Thyroid gland (tissue), 4 donors: ENCODE measurements at places on chromosomes 5 and 9. TPM values are rescaled to one million over a fixed set of nuclear protein-coding genes. Genes with fewer than 3 reads are reported as not detected.

NIM1K gene
- 2.1 TPM for total RNA-seq

DNM1 gene
- total RNA-seq = 5.1 TPM

C9orf153 gene
- not detected for total RNA-seq

PCDHB14 gene
- total RNA-seq = 6.5 TPM

AKNA gene
- 14.0 TPM for total RNA-seq

DDX4 gene
- total RNA-seq = not detected

RNF38 gene
- 41.7 TPM for total RNA-seq

KIF27 gene
- 19.2 TPM for total RNA-seq

FAXDC2 gene
- total RNA-seq = 51.8 TPM

FOXD4L6 gene
- not detected for total RNA-seq

PLAC8L1 gene
- not detected for total RNA-seq

FAM174A gene
- 22.5 TPM for total RNA-seq

PCDHA12 gene
- 9.6 TPM for total RNA-seq

PRUNE2 gene
- total RNA-seq = 7.8 TPM

EPB41L4B gene
- 70.5 TPM for total RNA-seq

C1QTNF3 gene
- 8.2 TPM for total RNA-seq

SLCO6A1 gene
- total RNA-seq = not detected

SV2C gene
- 0.05 TPM for total RNA-seq

DNA sequence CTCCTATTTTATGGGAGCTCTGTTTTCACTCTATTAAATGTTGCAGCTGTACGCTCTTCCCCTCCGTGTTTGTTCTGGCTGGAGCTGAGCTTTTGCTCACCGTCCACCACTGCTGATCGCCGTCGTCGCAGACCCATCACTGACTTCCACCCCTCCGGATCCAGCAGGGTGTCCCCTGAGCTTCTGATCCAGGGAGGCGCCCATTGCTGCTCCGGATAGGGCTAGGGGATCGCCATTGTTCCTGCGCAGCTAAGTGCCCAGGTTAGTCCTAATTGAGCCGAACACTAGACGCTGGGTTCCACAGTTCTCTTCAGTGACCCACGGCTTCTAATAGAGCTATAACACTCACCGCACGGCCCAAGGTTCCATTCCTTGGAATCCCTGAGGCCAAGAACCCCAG is 96.2 kb upstream of the PRDM9 start:
- DNase-seq = no peak
- H3K36me3 ChIP-seq = no peaks in the 10 kb centered on the region
- no peaks in the 10 kb centered on the region for H3K4me1 ChIP-seq
- H3K4me3 ChIP-seq = no peak overlapping the region

DNA sequence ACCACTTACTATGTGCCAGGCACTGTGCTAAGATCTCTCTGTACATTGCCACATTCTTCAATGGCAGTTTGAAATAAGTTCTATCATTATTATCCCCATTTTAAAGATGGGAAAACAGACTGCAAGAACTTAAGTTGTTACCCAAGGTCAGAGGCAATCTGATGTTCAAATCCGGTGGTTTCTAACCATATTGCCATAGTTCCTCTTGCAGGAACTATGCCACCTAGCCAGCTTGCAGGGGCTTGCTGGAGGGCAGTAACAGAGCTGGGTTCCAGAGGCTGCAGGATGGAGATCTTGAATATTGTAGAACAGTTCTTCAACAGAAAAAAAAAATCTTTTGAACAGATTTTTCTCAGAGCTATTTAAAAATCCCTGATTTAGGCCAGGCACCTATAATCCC is 71.8 kb upstream of the TNFAIP8 start:
- no peaks in the 10 kb centered on the region for H3K27me3 ChIP-seq
- peaks cover 57% of the 10 kb centered on the region for H3K4me1 ChIP-seq
- H3K36me3 ChIP-seq = no peaks in the 10 kb centered on the region
- H3K27ac ChIP-seq = peak overlapping the region; percentile 13
- no peak overlapping the region for H3K4me3 ChIP-seq
- DNase-seq = no peak

GRCh38 chr5:14168793-14169262 is 25.7 kb downstream of the TRIO start:
- DNase-seq = no peak
- H3K4me3 ChIP-seq = no peak overlapping the region
- no peak overlapping the region for H3K27ac ChIP-seq
- H3K36me3 ChIP-seq = no peaks in the 10 kb centered on the region
- H3K27me3 ChIP-seq = no peaks in the 10 kb centered on the region
- H3K4me1 ChIP-seq = peaks cover 18% of the 10 kb centered on the region

- no peaks in the 10 kb centered on the region for H3K36me3 ChIP-seq
- no peaks in the 10 kb centered on the region for H3K27me3 ChIP-seq
- H3K4me1 ChIP-seq = no peaks in the 10 kb centered on the region
- H3K4me3 ChIP-seq = no peak overlapping the region
- H3K27ac ChIP-seq = no peak overlapping the region
These were observed 100.6 kb downstream of the CETN3 start for GRCh38 chr5:90308787-90309585.

DNA sequence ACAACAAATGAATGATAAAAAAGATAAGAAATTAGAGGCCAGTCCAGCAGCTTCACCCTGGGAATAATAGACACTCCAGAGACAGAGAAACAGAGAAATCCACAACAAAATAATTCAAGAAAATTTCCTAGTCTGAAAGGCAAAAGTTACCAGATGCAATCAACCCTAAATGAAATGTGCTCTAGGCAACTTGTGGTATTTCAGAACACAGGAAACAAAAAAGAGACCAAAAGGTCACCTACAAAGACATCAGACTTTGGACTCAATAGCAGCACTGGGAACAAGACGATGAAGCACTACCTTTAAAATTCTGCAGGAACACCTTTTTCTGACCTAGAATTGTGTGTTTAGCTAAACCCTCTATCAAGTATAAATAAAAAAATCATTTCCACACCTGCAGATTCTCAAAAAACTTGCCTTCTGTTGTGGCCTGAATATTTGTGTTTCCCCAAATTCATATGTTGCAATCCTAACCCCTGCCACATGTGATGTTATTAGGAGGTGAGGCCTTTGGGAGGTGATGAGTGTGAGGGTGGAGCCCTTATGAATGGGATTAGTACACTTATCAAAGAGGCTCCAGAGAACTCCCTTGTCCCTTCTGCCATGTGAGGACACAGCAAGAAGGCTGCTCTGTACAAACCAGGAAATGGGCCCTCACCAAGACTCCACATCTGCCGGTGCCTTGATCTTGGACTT is 5.9 kb upstream of the MAPK9 start:
- H3K27ac ChIP-seq = no peak overlapping the region
- H3K4me1 ChIP-seq = peaks cover 8% of the 10 kb centered on the region
- no peaks in the 10 kb centered on the region for H3K27me3 ChIP-seq
- H3K4me3 ChIP-seq = no peak overlapping the region

DNA sequence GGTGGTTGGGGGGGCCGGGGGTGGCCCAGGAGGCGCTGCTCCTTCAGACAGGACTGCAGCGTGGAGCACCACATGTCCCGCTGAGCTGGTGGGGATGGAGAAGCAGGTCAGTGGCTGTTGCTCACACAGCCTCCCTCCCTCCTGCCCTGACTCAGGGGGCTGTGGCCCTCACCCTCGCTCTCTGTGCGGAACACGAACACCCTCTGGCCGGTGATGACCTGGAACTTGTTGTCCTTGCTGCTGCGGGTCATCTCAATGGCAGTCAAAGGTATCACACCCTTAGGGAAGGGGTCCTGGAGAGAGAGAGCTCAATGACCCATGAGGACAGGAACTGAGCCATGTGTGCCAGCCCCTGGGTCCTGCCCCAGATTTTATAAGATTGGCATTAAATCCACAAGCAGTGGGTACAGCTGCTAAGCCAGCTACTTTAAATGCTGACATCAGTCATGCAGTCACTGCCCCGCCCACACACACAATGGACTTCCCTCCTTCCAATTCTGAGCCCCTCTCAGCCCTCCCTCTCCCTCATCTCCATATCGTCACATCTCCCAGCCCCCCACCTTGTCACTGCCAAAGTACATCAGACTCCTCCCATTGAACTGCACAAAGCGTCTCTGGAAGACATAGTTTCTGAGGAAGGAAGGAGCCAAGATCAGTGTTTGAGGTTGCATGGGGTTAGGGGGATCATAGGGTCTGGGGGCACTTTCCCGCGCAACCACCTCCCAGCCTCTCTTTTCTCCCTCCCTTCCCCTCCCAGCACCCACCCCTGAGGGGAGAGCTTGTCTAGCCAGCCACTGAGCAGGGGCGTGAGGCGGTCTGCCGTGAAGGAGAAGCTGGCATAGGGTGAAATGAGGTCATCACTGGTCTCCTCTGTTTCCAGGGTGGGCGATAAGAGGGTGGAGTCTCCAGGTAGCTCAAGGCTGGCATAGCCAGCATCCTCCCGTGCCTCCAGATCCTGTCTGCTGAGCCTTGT is 8.9 kb downstream of the ARAP3 start:
- H3K4me3 ChIP-seq = no peak overlapping the region
- H3K27me3 ChIP-seq = no peaks in the 10 kb centered on the region
- H3K27ac ChIP-seq = no peak overlapping the region
- H3K4me1 ChIP-seq = peaks cover 9% of the 10 kb centered on the region

- H3K27me3 ChIP-seq = no peaks in the 10 kb centered on the region
- no peak overlapping the region for H3K4me3 ChIP-seq
These were observed 152.9 kb upstream of the MOCS2 start for GRCh38 chr5:53262348-53262970.

DNA sequence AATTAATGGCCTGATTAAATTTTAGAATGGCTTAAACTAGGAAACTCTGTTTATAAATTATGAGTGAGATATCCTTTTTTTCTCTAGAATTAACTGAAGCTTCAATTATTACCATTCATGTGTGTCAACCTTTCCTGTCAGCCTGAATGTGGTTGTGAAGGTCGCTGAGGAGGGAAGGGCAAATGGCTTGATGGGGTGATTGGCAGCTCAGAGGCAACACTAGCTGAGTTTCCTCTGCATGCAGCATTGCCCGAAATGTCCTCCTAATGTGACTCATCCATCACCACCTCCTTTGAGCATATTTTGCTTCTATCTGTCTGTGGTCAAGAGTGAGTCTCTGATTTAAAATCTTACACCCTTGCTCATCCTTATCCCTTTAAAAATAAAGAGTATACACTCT is 281.9 kb downstream of the TENT4A start:
- no peaks in the 10 kb centered on the region for H3K36me3 ChIP-seq
- DNase-seq = no peak
- H3K4me1 ChIP-seq = no peaks in the 10 kb centered on the region
- no peak overlapping the region for H3K27ac ChIP-seq

- H3K27me3 ChIP-seq = no peaks in the 10 kb centered on the region
- peaks cover 6% of the 10 kb centered on the region for H3K36me3 ChIP-seq
- no peak overlapping the region for H3K4me3 ChIP-seq
- no peak for DNase-seq
- H3K27ac ChIP-seq = no peak overlapping the region
- H3K4me1 ChIP-seq = no peaks in the 10 kb centered on the region
These were observed 8.8 kb upstream of the CDK7 start for GRCh38 chr5:69225860-69226259.

DNA sequence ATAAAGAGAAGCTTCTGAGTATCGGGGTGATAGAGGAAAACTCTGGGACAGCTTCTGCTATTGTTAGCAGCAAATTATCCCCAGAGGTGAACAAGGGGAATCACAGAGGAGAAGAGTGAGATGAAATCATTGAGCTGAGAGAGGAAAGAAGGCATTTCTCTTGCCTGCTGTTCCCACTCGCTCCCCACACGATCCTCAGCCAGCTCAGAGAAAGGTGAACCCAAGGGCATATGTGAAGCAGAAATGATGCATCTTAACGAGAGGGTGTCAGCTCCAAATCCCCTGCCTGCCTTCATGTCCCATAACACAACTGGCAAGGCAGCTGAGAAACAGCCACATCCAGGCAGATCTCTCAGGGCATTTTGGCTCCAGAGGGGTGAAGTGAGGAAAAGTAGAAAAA is 111.6 kb downstream of the BRINP1 start:
- H3K27ac ChIP-seq = no peak overlapping the region
- H3K27me3 ChIP-seq = no peaks in the 10 kb centered on the region
- H3K4me3 ChIP-seq = no peak overlapping the region
- H3K4me1 ChIP-seq = no peaks in the 10 kb centered on the region
- H3K36me3 ChIP-seq = no peaks in the 10 kb centered on the region

GRCh38 chr5:119385536-119386128 is 29.8 kb downstream of the TNFAIP8 start:
- DNase-seq = no peak
- H3K27ac ChIP-seq = peak overlapping the region; percentile 31
- H3K4me3 ChIP-seq = no peak overlapping the region
- no peaks in the 10 kb centered on the region for H3K27me3 ChIP-seq

GRCh38 chr5:64606926-64607325 is 83.4 kb upstream of the SHISAL2B start:
- H3K36me3 ChIP-seq = no peaks in the 10 kb centered on the region
- H3K27ac ChIP-seq = no peak overlapping the region
- H3K27me3 ChIP-seq = no peaks in the 10 kb centered on the region
- DNase-seq = no peak
- H3K4me1 ChIP-seq = no peaks in the 10 kb centered on the region

GRCh38 chr5:142785206-142785605 is 15.0 kb downstream of the ARHGAP26 start:
- DNase-seq = no peak
- no peaks in the 10 kb centered on the region for H3K27me3 ChIP-seq
- H3K27ac ChIP-seq = no peak overlapping the region
- H3K36me3 ChIP-seq = no peaks in the 10 kb centered on the region
- H3K4me3 ChIP-seq = no peak overlapping the region
- peaks cover 9% of the 10 kb centered on the region for H3K4me1 ChIP-seq

- no peak overlapping the region for H3K27ac ChIP-seq
- H3K4me1 ChIP-seq = no peaks in the 10 kb centered on the region
- DNase-seq = no peak
- H3K27me3 ChIP-seq = no peaks in the 10 kb centered on the region
- H3K36me3 ChIP-seq = no peaks in the 10 kb centered on the region
- H3K4me3 ChIP-seq = no peak overlapping the region
These were observed 161.0 kb upstream of the SLC12A2 start for GRCh38 chr5:127922603-127923002.

DNA sequence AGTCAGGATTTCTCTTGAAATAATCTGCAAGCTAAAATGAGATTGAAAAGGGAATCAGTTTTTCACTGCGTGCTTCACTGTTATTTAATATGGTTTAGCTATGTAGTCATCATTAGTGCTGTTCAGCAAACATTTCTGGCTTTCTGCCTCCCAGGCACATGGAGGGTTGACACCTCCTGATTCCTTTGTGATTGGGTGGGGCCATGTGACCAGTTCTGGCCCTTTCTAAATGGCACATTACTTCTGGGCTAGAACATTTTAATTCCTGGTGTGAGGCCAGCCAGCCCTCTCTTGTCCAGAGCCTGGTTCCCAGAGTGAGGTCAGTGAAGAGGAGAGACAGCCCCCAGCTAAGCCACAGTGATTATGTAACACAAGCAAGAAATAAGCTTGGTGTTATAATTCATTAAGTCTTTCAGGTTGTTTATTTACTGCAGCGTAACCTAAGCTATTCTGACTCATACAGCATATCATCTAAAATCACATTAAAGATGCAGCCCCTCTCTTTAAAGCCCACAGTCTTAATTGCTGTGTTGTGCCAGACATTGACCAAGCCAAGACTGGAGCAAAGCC is 17.4 kb upstream of the ARSI start:
- no peaks in the 10 kb centered on the region for H3K27me3 ChIP-seq
- H3K4me1 ChIP-seq = peaks cover 5% of the 10 kb centered on the region
- peak; percentile 56 for DNase-seq
- H3K4me3 ChIP-seq = no peak overlapping the region
- no peaks in the 10 kb centered on the region for H3K36me3 ChIP-seq
